ENCODE measurements at places on chromosomes 13 and 19.

DNA sequence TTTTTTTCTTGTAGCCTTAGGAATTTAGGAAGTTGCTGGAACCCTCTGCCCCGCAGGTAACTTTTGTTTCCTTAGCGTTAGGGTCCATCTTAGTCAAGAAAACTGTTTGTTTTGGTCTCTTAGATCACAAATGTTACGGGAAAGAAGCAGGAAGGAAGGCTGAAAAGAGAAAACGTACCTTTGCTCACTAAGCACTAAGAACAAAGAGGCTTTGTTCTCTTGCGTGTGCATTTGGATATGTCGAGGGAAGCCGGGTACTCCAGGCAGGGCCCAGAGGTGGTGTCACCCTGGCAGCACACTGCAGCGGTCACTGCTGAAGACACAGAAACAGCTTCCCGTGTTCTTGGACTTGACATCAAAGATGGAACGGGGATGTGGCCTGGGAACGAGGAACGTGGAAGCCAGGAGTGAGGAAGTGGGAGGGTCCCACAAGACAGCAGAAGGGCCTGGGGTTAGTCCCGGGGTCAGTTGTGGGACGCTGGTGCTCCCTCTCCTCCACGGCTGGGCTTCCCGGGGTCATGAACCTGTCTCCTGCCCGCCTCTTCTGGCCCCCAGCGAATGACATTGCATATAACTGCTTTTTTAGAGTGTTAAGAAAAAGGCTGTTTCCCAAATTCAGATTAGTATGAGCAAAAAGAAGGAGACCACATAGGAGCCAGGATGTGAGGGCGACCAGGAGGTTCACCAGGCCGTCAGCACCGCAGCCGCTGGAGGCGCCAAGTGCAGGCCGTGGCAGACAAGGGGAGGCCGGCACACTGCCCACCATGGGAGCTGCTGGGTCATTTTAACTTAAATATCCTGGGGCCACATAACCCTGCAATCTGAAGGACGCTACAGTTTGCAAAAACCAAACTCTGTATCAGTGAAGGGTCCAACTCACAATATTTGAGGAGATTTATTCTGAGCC lies 31.6 kb downstream of the ATP11A start:
- H3K4me1 ChIP-seq: peaks cover 25% of the 10 kb centered on the region
- H3K27ac ChIP-seq: peak overlapping the region; percentile 59
- H3K27me3 ChIP-seq: no peaks in the 10 kb centered on the region
- peak; percentile 41 for DNase-seq
- H3K4me3 ChIP-seq: no peak overlapping the region

DNA sequence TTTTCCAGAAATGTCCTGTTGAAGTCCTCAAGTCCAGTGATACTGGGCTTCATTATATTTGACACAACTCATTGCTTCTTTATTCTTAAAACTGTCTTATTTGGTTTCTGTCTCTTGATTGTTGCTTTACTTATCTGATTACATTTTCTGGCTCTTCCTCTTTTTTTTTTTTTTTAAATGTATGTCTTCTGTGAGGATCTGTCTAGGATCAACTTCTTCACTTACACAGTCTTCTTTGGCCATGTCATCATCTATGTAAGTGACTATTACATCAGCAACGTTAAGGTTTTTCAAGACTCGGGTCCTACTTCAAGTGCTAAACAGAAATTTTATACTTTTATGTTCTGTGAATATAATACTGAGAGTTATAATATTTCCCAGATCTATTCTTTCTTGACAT lies 162.1 kb downstream of the PDS5B start:
- DNase-seq: no peak
- H3K27ac ChIP-seq: no peak overlapping the region
- H3K27me3 ChIP-seq: no peaks in the 10 kb centered on the region
- H3K36me3 ChIP-seq: peaks cover 8% of the 10 kb centered on the region

- no peak for DNase-seq
- no peak overlapping the region for H3K4me3 ChIP-seq
- no peaks in the 10 kb centered on the region for H3K4me1 ChIP-seq
- H3K36me3 ChIP-seq: no peaks in the 10 kb centered on the region
- H3K27ac ChIP-seq: no peak overlapping the region
Measured at GRCh38 chr13:67489016-67489415, 258.9 kb upstream of the PCDH9 start.

DNA sequence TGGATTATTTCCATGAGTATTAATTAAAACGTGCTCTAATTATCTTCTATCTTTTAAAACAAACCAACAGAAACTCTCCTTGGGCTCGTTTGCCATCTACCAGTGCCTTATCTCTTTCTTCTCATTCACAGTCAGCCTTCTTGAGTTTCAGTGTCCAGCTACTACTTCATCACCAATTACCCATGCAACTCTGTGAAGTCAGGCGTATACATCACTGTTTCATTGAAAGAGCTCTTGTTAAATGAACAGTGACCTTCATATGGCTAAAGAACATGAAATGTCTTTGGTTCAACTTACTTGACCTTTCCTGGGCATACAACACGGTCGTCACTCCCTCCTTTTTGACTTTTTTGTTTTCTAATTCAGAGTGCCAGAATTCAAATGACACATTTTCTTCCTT lies 5.2 kb upstream of the IFT88 start:
- H3K27ac ChIP-seq: no peak overlapping the region
- no peak overlapping the region for H3K4me3 ChIP-seq
- H3K27me3 ChIP-seq: no peaks in the 10 kb centered on the region
- DNase-seq: no peak
- no peaks in the 10 kb centered on the region for H3K36me3 ChIP-seq
- peaks cover 10% of the 10 kb centered on the region for H3K4me1 ChIP-seq

- H3K36me3 ChIP-seq: no peaks in the 10 kb centered on the region
- H3K4me3 ChIP-seq: no peak overlapping the region
- no peaks in the 10 kb centered on the region for H3K4me1 ChIP-seq
- DNase-seq: no peak
- H3K27ac ChIP-seq: no peak overlapping the region
Measured at GRCh38 chr13:101555610-101556009, 103.1 kb downstream of the ITGBL1 start.

DNA sequence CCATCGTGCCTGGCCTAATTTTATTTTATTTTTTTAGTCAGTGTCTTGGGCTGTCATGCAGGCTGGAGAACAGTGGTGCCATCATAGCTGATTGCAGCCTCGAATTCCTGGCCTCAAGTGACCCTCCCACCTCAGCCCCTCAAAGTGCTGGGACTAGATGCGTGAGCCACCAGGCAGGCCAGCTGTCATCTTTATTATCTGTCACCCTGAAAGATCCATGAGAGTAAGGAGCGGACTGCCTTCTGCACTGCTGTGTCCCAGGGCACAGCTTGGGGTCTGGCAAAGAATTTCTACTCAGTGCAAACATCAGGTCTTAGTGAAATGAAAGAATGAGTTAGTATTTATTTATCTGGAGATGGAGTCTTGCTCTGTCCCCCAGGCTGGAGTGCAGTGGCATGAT lies 9.5 kb upstream of the TLE5 start:
- H3K27ac ChIP-seq: no peak overlapping the region
- no peaks in the 10 kb centered on the region for H3K36me3 ChIP-seq
- no peak for DNase-seq
- no peak overlapping the region for H3K4me3 ChIP-seq

DNA sequence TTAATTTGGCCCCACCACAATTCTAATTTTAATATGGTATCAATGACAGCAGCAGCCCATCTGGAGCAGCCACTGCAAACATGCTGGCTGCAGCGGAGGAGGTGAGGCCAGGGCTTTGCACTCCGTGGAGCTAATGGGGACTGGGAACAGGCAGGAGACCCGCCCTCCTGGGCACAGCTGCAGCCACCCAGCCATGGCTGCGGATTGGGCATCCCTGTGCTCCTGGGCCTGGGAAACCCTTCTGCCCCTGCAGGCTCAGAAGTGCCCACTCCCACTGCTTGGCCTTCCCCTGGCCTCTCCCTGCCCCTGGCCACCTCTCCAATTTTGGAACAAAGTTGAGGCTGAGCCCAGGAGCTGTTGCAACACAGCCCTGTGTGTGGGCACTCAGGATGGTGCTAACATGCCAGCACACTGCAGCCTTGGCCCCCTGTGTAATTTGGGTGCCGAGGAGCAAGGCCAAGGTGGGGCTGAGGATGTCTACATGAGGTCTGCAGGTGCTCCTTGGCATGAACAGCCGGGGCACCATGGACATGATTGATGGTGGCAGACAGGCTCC lies 123.6 kb downstream of the PCDH9 start:
- no peak overlapping the region for H3K4me3 ChIP-seq
- H3K36me3 ChIP-seq: no peaks in the 10 kb centered on the region
- H3K4me1 ChIP-seq: peaks cover 4% of the 10 kb centered on the region
- H3K27me3 ChIP-seq: no peaks in the 10 kb centered on the region
- DNase-seq: no peak
- no peak overlapping the region for H3K27ac ChIP-seq

GRCh38 chr19:8403098-8403819 lies 9.8 kb upstream of the MARCHF2 start:
- no peak for DNase-seq
- H3K27ac ChIP-seq: no peak overlapping the region
- no peak overlapping the region for H3K4me3 ChIP-seq
- H3K4me1 ChIP-seq: peaks cover 31% of the 10 kb centered on the region
- H3K27me3 ChIP-seq: no peaks in the 10 kb centered on the region

- H3K4me1 ChIP-seq: no peaks in the 10 kb centered on the region
- no peak overlapping the region for H3K27ac ChIP-seq
- no peak overlapping the region for H3K4me3 ChIP-seq
- DNase-seq: no peak
- H3K36me3 ChIP-seq: no peaks in the 10 kb centered on the region
Measured at GRCh38 chr13:106471957-106472543, 63.4 kb downstream of the EFNB2 start.

DNA sequence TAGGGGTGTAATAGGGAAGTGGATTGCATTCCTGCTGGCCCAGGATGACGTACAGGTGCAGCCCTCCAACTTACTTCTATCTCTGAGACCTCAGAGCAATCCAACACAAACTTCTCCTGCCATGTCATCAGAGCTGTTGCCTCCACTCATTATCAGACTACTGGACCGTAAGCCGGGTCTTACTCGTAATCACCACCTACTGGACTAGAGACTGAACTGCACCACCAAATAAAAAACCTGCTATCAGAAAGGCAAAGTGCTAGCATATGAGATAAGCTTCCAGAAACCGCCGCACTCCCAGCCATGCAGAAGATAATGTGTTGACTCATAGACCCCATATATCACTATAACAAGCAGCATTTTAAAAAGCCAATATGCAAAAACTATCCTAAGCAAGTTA lies 102.0 kb downstream of the SLITRK1 start:
- no peaks in the 10 kb centered on the region for H3K27me3 ChIP-seq
- DNase-seq: no peak
- H3K27ac ChIP-seq: no peak overlapping the region
- no peaks in the 10 kb centered on the region for H3K4me1 ChIP-seq
- no peak overlapping the region for H3K4me3 ChIP-seq

DNA sequence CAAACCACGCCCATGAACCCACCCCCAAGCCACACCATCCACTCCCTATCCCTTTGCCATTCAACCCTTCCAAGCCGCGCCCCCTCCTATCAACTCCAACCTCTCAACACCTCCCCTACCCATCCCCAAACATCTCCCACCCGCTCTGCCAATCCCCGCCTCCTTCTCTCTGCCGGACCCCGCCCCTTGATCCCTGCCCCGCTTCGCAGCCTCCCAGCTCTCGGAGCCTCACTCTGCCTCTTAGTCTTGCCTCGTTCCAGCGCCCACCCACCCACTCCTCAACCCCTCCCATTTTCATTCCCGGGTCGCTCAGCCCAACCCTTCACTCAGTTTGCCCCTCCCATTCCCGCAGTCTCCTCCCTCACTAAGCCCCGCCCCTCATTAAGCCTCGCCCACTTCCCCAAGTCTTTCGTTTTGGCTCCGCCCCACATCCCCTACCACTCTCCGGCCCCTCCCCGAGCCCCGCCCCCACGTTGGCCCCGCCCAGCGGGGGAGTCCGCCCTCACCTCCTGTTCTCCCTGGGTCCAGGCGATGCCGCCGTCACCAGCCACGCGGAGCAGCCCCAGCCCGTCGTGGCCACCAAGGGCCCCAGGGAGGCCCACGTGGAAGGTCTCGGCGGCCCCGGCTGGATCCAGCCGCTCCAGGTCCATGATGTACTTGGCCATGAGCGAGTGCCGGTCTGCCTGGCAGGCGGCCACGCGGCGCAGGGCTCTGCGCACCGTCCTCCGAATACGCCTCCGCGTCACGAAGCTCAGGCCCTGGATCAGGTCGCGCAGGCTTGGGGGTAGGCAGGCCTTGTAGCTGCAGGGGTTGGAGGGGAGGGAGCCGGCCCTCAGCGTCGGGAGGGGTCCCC lies 5.7 kb downstream of the JAK3 start:
- peaks cover 15% of the 10 kb centered on the region for H3K27me3 ChIP-seq
- H3K27ac ChIP-seq: peak overlapping the region; percentile 77
- no peaks in the 10 kb centered on the region for H3K36me3 ChIP-seq
- peak; percentile 99 for DNase-seq
- H3K4me1 ChIP-seq: no peaks in the 10 kb centered on the region
- H3K4me3 ChIP-seq: peak overlapping the region; percentile 58

GRCh38 chr19:5801796-5802619 lies 2.9 kb upstream of the NRTN start:
- H3K27me3 ChIP-seq: no peaks in the 10 kb centered on the region
- peaks cover 36% of the 10 kb centered on the region for H3K4me1 ChIP-seq
- no peaks in the 10 kb centered on the region for H3K36me3 ChIP-seq
- no peak overlapping the region for H3K27ac ChIP-seq
- DNase-seq: peak; percentile 76

DNA sequence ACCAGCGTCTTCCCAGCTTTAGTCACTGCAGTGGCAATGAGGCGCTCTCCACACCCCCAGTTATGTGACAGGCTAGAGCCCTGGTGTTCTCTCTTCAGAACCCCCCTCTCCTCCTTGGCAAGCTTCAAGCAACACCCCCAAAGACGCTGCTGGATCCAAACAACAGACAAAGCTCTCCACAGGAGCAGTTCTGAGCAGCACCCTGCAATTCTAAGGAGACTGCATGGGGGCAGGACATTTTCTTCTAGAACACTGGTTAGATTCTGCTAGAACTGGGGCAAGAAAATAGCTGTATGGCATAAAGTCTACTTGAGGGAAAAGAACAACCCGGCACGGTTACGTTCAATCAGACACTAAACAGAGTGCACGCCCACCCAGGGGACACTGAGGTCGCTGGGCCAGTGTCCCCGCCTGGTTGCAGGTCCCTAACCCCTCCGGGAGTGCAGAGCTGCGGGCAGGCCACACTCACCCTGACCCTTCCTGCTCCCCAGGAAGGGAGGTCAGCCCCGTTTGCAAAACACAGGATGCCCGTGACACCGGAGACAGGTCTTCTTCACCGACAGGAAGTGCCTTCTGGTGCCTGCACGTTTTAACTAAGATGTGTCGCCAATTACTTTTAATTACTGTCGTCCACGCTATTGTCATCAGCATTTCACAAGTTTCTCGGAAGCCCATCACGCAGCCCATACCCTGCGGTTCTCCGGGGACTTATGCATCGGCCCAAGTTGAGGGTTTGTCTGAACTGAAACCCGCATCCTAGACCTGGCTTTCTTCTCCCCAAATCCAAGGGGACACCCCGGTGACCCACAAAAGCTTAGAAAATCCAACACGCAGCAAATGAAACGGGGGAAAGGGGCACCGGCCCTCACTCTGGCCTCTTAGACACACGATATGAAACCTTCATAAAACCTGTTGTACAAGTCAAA lies 943 bp downstream of the GJB6 start:
- no peak for DNase-seq
- H3K27me3 ChIP-seq: peaks cover 4% of the 10 kb centered on the region
- no peak overlapping the region for H3K27ac ChIP-seq
- H3K4me1 ChIP-seq: no peaks in the 10 kb centered on the region
- H3K4me3 ChIP-seq: no peak overlapping the region
